ENCODE measurements at places on chromosomes 11 and 22.

- DNase-seq, result no peak
These were observed 111.5 kb upstream of the ZBED5 start for GRCh38 chr11:10969387-10969786.

DNA sequence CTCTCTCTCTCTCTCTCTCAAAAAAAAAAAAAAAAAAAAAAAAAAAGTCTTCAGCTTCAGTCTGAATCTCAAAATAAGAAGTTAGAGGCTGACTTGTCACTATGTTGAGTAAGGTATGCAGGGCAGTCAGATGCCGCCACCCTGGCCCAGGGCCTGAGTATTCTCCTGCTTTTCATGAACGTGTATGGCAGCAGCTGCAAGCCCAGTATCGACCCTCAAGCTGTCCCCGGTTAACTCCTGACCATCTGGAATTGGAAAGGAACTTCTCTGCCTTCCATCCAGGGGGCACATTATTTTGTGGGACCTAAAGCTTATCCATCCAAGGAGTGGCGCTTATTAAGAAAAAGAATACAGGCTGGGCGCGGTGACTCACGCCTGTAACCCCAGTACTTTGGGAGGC, 11.4 kb downstream of the MRGPRD start:
- no peak for DNase-seq

- no peak for DNase-seq
These were observed 807 bp upstream of the WT1 start for GRCh38 chr11:32435942-32436750.

DNA sequence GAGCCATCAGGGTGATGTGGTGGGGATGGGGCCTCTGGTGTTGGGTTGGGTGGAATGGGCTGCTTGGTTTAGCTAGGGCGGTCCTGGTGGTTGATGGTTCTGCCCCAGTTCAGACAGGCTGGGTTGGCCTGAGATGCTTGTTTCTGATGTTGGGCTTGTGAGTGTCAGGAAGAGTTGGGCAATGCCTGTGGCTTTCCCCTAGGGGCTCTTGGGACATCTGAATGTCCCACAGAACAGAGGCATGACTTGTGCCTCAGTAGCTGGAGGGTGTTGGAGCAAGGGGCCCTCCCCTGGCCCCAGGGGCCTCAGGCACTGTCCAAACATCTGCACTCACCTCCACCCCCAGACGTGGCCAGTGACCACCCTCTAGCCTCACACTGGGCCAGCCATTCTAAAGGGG, 14.0 kb upstream of the CTSD start:
- no peak for DNase-seq

- DNase-seq, result no peak
These were observed 54.5 kb downstream of the AASDHPPT start for GRCh38 chr11:106131998-106132397.

DNA sequence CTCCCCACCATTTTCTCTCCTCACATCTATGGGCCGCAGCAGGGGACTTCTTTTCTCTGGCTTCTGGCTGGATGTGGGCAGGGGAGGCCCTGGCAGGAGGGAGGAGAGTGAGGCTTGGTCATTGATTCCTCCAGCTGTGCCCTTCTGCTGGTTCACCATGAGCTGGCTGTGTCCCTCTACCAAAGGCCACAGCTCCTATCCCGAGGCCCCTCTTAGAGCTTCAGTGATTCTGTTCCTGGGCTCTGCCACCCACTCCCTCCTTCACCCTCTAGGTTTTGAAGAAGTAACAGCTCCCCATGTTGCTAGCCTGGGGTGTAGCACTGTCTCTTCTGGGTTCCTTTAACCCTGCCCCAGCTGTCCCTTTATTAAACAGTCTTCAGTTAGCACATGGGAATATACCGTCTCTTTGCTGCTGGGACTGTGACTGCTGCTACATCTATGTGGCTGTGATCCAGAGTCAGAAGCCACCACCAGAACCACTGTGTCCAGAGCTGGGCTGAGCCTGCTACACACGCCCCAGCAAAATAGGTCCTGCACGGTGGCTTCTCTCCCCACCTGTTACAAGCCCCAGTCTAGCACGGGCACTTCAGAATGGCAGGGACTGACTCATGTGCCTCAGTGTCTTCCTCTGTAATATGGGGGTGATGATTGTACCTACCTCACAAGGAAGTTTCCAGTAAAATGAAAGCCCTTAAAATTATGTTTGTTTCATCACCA, 578 bp upstream of the PARVG start:
- no peak for DNase-seq

DNA sequence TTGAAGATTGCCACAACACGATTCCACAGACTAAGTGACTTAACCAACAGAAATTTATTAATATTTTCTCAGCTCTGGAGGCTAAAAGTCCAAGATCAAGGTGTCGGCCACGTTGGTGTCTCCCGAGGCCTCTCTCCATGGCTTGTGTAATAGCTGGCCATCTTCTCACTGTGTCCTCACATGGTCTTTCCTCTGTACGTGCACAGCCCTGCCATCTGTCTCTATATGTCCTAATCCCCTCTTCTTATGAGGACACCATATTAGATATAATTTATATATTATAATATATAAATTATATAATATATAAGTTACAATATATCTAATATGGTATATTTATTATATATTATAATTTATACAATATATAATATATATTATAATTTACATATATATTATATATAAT, 25.1 kb upstream of the SCGB1A1 start:
- no peak for DNase-seq

- DNase-seq, result no peak
These were observed 361.3 kb downstream of the GRM5 start for GRCh38 chr11:88704485-88704884.

DNA sequence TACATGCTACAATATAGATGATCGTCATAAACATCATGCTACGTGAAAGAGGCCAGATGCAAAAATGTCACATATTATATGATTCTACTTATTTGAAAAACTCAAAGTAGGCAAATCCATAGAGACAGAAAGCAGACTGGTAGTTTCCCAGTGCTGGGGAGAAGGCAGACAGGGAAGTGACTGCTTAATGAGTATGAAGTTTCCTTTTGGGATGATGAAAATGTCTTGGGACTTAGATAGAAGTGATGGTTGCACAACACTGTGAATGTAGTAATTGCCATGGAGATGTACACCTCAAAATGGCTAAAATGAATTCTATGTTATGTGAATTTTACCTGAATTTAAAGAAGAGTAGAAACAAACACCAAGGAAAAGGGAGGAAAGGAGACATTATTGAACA, 45.2 kb upstream of the EHF start:
- DNase-seq, result no peak

- no peak for DNase-seq
These were observed 16.0 kb upstream of the PRG2 start for GRCh38 chr11:57406337-57406904.

DNA sequence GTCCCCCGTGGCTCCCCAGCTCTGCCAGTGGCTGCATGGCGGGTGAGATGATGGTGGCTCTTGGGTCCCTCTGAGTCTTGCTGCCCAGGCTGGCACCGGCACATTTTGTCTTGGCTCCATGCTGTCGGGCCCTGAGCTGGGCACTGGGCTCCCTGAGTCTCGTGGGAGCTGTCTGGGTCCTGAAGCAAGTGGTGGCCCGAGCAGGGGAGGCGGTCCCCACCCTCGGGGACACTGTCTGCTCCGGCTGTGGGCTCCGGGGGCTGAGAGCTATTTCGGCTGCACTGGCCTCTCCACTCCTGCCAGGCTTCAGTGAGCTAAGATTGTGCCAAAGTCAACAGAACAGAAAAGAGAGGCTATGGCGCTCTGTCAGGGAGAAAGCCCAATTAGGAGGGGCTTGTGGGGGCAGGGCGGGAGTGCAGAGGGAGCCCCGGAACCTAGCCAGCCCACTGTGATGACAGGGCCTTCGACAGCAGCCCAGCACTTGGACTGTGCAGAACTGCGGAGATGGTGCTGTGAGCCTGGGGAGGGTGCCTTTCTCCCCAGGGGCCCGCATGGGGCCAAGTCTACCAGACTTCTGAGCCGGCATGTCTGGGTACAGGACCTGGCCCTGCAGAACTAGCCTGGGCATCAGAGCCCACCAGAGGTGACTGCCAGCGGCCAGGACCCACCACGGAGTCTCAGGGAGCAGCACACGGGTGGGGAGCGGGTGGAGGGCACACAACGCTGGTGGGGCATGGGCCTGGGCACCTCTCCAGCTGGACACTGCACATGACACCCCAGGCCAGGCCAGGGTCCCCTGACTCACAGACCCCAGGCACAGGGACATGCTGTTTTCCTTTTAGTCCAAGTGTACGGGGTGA, 38.0 kb downstream of the RTN4R start:
- DNase-seq, result no peak

DNA sequence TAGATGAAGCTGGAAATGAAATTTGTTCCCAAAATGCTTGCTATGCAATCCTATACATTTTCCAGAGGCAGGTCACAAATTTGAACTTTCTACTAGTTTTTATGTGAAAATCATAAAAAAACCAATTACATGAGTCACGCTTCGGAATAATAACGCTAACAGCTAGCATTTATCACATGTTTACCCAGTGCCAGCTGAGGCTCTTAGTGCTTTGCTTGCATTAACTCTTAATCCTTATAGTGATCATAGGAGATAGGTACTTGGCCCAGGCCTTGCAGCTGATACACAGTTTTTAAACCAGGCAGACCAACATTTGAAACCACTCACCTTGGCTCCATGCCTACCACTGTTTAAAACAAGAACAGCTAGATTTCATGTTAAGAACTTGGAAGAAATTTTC, 131.8 kb upstream of the RAG2 start:
- DNase-seq, result no peak

GRCh38 chr11:42951266-42951665, 360.5 kb upstream of the API5 start:
- DNase-seq, result no peak

DNA sequence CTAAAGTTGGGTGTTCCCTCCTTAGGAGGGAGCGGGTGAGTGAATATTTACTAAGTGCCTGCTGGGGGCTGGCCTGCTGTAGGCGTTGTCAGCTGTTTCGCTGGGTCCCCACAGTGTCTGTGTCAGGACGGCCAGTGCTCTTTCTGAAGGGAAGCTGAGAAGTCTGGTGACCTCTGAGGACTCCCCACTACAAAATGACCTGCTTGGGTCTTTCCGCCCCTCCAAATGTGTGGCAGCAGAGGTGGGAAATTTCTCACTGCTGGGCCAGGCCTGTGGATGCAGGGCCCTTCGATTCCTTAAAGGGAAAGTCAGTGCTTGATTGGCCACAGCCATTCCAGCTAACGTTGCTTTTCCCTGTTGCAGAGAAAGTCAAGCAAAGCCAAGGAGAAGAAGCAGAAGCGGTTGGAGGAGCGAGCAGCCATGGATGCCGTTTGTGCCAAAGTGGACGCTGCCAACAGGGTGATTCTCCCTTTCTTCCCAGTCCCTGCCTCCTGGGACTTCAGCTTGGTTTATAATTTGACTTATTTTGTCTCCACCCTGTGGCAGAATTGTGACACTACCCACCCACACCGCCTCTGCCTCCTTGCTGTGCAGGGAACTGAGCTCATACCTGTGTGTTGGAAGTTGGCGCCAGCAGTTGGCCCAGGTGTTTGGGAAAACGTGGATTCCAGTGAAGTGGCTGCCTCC, 6.8 kb downstream of the NAA40 start:
- peak; percentile 39 for DNase-seq

DNA sequence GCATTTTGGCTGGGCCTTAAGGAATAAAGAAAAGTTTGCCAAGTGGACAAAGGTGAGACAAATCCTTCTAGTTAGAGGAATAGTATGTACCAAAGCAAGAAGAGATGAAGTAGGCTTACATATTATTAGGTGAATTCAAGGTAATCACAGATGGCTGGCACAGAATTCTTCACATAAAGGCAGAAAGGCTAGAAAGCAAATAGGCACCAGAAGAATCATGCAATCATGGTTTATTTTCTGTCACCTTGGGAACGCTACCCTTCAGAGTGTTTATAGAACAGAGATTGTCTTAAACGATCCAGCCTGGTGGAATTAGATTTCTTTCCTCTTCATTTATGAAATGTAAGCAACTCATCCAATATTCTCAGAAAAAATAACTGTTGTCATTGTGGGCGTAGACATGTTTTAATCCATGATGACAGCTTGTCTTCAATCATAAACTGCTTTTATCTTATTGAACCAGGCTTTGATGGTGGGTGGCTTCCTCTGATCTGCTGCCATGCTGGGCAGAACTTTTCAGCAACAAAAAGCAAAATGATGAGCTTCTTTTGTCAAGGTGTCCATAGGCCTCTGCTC, 49.0 kb upstream of the CSNK2A3 start:
- DNase-seq, result no peak

DNA sequence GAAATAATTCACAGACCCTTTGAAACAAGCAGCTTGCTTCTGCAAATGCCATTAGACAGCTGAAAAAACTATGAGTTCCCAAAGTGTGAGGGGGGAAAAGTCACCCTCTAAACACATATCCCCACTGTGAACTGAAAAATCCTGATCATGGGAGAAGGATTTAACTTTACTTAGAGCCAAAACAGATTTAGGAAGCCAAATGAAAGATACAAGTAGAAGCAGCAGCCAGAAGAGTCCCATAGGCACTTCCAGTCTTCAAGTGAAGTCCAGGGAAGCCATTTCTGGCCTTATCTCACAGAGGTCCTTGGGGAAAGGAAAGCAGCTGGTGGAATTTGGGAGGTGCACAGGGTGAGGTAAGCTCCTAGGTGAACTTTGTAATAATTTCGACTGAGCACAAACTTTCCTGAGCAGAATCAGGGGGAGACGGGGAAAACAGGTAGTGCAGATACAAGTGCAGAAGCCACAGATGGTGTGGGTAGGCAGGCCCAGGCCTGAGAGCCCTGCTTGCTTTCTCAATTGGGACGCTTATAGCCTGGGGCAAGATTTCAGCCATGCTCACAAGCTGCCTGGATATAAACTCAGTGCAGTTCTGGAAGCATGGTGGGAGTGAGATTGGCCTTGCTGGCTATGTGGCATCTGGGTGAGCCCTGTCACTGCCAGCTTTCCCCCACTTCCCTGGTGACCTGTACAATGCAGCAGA, 44.8 kb downstream of the GAS2 start:
- DNase-seq, result no peak

GRCh38 chr11:26675233-26675928, 46.5 kb downstream of the SLC5A12 start:
- no peak for DNase-seq

DNA sequence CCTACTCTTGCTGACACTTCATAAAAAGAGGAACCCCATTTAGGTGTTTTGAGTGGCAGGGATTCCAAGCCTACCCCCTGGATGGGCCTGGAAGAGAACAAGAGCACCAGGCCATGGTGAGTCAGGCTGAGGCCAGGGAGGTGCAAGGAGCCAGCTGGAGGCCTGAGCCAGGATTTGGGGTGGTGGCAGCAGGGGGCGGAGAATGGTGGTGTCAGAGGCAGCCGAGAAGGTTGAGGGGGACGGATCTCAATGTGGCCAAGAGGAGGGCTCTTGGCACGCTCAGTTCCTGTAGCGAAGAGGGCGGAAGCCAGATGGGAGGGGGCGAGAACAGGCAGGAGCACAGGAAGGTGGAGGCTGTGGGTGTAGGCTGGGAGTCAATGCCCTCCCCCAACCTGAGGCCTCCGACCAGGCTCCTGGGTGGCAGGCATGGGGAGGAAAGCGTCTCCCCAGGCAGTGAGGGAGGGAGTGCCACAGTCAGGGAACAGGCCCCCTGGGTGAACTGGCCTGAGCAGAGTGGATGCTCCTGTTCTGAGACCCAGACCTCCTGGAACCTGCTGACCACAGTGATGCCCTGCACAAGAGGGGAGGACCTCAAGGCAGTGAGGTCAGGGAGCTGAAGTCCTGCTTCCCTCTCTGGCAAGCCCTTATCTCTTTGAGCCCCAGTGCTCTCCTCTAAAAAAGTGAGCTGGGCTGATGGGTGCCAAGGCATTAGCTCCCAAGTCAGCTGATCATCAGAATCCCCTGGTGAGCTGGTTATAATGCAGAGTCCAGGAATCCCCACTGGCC, 13.9 kb downstream of the RTN4RL2 start:
- DNase-seq, result no peak
